ENCODE measurements at places on chromosomes 1 and 21.

DNA sequence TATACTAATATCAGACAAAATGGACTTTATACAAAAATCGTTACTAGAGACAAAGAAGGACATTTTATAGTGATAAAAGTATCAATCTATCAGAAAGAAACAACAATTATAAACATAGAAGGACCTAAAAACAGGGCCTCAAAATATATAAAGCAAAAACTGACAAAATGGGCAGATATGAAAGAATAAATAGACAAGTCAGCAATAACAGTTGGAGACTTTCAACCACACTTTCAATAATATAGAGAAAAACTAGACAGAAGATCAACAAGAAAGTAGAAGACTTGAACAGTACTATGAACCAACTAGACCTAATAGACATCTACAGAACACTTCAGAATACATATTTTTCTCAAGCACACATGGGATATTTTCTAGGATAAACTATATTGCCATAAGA lies 52.4 kb downstream of the MIS18A start:
- DNase-seq, result no peak

DNA sequence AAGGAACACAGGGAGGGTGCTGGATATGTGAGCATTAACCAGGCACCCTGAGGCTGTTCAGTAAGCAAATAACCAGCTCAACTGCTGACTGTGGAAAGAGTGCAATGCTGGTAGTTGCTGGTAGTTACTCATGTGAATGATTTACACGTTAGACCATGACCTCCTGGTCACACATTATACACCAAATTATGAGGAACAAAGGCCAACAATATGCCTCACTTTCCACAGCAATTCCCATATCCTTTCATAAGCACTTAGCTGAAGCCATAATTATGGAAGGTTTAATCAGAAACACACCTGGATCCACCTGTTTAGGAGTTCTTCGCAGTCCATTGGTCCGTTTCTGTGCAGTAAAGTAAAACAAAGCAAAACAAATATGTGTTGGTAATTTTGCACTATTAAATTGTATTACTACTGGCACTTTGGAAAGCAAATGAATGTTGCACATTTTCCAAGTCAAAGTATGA lies 281.8 kb downstream of the VAV3 start:
- DNase-seq, result no peak

DNA sequence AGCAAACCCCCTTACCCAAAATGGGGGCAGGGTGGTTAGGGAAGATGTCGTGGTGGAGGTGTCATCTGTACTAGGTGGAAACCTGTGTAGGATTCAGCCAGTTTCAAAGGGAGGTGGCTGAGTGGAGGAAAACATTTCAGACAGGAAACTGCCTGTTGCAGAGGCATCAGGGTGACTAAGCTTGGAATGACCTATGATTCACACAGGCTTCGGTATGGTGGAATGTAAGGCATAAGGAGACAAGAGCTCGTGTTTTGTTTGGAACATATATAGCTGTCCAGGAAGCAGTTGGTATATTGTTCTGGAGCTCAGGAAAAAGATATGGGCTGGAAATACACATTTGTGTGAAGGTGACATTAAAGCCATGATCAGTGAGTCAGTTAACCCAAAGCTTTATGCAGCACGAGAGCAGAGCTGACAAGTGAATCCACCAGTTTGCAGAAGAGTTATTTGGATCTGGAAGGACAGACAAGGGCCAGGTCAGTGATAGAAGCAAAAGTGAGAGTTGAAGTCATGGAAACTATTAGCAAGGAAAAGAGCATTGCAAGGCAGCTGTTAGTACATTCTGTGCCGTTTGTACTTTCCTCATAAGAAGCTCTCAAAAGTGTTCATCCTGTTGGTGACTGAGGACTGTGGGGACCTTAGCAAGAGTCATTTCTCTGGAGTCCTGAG lies 12.2 kb downstream of the UTP25 start:
- DNase-seq, result no peak

DNA sequence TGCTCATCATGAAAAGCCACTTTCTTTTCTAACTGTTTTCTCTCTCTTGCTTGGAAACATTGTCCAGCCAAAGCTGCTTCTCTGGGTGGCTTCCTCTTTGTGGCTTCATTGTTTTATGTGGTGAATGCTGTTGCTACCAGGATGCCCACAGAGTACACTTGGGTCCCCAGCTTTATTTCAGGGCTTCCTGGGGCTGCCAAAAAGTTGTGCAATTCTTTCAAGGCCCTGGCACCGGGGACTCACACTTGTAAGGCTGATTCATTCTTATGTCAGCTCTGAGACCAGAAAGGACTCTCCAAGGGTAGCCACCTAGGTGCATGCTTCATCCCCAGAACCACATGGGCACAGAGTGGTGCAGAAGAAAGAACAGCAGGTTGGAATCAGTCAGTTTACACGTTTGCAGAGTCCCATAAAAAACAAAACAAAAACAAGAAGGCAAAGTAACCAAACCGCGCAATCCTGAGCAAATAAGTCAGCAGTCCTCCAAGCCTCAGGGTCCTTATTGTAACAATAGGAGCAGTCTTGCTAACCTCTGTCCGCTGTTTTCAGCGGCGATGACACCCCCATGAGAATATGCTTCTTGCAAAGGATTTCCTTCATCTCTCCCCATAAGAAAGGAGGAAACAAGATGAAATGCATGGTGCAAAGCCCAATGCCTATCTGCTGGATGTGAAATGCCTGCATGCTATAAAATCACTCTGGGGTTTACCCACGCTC lies 89.9 kb upstream of the SSX2IP start:
- DNase-seq, result no peak

DNA sequence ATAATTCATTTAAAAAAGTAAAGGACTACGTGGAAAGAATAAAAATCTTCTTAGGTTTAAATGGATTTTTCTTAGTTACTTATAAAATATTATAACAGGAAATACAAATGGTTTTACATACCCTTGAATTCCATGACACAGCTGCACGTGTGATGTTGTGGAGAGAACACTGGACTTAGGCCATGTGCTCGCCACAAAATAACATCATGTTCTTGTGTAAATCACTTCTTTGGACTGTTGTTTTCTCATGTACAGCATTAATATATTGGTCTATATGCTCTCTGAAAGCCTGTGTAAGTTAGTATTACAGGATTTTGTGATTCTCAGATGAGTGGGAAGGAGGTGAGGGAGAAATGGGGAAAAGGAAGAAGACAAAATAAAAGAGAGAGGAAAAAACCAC lies 228.2 kb downstream of the DNM3 start:
- DNase-seq, result no peak

DNA sequence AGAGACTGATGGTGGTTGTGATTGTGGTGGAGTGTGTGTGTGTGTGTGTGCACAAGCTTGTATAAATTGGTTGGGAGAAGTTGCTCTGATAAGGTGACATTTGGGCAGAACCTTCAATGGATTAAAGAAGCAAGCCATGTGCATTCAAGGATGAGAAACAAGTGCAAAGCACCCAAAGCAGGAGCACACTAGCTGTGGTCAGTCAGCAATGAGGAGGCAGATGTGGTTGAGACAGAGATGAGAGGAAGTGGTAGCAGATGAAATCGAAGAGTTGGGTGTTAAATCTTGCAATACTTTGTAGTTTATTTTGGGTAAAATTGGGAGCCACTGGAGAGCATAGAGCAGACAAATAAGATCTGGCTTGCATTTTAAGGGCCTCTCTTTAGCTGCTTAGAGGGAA lies 4.4 kb upstream of the PGBD5 start:
- no peak for DNase-seq

DNA sequence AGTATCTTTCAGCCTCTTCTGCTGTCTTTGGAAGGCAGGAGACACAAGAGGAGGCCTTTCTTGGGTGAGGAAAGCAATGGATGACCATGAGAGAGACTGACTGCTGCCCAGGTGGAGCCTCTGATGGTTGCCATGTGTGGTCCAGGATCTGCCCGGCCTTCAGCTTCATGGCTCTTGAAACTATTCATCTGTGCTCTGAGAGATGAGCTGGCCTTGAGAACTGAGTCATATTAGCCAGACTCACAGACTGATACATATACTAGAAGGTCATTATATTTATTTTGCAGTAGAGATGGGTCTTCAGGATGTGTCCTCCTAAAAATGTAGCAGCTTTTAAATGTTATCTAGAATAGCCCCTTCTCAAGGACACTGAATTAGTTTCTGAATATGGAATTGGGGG lies 33.7 kb downstream of the PTGFRN start:
- no peak for DNase-seq

- no peak for DNase-seq
Observed at GRCh38 chr1:67908250-67908936, 75.1 kb upstream of the GNG12 start.

DNA sequence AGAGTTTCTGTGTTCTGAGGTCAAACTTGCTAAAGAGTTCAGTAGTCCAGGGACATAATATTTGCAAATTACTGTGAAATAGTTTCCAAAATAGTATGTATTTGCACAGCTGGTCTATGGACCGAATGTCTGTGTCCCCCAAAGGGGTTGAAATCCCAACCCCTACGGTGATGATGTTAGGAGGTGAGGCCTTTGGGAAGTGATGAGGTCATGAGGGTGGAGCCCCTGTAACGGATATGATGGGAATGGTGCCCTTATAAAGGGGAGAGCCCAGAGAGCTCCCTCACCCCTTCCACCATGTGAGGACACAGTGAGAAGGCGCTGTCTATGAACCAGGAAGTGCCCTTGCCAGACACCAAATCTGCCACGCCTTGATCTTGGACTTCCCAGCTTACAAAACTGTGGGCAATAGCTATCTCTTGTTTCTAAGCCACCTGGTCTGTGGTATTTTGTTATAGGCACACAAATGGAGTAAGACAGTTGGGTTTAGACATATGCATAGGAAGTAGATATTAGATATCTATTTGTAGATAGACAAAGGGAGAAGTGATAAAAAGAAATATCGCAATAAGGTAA lies 21.7 kb downstream of the RNF187 start:
- no peak for DNase-seq

- DNase-seq, result no peak
Observed at GRCh38 chr1:38929476-38929875, 12.2 kb downstream of the RHBDL2 start.

DNA sequence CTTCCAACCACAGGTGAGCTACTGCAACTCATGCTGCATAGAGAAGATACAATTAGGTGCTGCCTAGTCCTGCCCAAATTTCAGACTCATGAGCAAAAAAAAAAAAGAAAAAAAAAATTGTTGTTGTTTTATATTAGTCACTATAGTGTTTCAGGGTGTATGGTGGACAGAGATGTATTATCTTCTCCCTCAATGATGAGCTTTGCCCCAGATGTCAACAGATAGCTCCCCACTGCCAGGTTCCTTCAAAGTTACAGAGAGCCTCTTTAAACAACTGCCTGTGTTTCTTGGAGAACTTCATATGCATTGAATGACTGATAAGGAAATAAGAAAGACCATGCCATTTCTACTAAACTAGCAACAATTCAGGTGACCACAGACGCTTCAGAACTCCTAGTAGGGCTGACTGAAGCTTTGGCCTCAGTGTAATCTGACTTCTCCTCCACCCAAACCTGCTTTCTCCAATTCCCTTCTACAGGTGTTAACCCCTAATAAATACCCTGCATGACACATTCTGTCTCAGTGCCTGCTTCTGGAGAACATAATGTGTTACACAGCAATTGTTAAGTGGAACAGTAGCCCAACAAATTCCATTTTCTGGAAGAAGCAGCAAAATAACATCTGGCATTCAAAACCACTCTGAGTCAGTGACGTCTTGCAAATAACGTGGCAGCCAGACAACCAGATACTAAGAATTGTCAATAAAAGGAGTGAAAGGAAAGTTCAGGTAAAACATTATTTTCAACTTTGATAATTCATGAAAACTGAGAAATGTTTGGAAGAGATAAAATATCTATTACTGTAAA lies 147.7 kb downstream of the CDC42BPA start:
- DNase-seq, result no peak

- no peak for DNase-seq
Observed at GRCh38 chr1:64097859-64098258, 105.6 kb upstream of the UBE2U start.

- DNase-seq, result no peak
Observed at GRCh38 chr1:245560316-245560859, 405.6 kb downstream of the KIF26B start.

DNA sequence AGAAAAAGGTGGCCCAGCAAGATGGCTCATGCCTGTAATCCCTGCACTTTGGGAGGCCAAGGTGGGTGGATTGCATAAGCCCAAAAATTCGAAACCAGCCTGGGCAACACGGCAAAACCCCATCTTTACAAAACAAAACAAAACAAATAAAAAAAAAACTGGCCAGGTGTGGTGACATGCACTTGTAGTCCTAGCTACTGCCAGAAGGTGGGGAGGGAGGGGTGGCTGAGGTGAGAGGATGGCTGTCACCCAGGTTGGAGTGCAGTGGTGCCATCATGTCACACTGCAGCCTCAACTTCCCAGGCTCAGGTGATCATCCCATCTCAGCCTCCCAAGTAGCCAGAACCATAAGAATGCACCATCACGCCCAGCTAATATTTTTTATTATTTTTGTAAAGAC lies 22.8 kb downstream of the RERE start:
- no peak for DNase-seq

- DNase-seq, result no peak
Observed at GRCh38 chr1:54459726-54460191, 53.6 kb upstream of the SSBP3 start.

- no peak for DNase-seq
Observed at GRCh38 chr1:231340328-231341013, 2.4 kb downstream of the SPRTN start.

DNA sequence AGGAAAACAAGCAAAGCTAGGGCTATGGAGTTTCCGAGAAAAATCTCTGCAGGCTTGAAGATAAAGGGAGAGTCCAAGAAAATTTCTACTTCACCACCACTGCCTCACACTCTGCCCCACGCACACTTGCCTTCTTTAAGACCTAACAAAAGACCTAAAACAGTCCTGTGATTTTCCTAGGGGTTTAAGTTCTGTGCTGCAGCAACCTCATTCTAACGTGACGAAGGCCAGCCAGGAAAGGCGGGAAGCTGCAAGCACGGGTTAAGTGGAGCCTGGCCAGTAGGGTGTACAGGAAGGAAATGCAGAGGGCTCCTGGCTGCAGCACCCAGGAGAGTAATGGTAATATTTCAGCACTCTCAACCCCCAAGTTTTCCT lies 1.5 kb downstream of the SPATA6 start:
- peak; percentile 22 for DNase-seq

DNA sequence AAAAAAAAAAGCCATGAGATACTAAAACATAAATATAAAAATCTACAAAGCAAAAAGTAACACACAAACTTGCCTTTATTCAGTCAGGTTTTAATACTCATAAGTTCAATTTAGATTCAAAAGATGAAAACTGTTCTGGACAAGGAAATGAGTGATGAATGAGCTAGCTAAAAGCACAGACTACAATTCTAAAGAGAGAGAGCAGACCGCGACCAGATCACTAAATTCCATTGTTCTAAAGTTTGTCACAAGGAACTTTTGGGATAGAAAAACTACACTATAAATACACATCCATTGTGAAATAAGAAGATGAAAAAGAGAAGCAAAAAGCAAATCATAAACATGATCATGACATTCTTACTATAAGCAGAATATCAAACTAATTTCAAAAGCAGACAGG lies 1.7 kb downstream of the ODF2L start:
- no peak for DNase-seq

DNA sequence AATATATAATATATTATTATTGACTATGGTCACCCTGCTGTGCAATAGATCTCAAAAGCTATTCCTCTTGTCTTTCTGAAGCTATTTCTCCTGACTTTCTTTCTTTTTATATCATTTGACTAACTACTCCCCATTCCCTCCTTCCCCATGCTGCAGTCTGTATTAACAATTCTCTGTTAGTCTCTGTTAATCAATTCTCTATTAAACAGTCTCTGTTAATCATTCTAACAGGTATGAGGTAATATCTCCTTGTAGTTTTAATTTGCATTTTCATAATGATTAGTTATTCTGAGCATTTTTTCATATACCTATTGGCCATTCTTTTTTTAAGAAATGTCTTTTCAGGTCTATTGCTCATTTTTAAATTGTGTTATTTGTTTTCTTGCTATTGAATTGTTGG lies 201.0 kb upstream of the B3GALT2 start:
- DNase-seq, result no peak

Data from gastrocnemius medialis (tissue), 4 donors.